ENCODE measurements at places on chromosomes 2 and 18.

DNA sequence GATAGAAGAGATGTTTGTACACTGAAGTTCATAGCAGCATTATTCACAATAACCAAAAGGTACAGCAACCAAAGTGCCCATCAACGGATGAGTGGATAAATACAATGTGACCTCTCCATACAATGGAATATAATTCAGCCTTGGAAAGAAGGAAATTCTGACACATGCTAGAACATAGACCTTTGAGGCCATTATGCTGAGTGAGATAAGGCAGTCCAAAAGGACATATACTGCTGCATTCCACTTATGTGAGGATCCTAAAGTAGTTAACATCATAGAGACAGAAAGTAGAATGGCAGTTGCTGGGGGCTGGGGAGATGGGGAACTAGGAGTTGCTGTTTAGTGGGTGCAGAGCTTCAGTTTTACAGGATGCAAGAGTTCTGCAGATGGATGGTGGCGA, 38.2 kb upstream of the GLI2 start:
- no peak overlapping the region for H3K27ac ChIP-seq
- no peak for DNase-seq
- H3K4me1 ChIP-seq, result peaks cover 3% of the 10 kb centered on the region
- H3K4me3 ChIP-seq, result no peak overlapping the region
- no peaks in the 10 kb centered on the region for H3K36me3 ChIP-seq

DNA sequence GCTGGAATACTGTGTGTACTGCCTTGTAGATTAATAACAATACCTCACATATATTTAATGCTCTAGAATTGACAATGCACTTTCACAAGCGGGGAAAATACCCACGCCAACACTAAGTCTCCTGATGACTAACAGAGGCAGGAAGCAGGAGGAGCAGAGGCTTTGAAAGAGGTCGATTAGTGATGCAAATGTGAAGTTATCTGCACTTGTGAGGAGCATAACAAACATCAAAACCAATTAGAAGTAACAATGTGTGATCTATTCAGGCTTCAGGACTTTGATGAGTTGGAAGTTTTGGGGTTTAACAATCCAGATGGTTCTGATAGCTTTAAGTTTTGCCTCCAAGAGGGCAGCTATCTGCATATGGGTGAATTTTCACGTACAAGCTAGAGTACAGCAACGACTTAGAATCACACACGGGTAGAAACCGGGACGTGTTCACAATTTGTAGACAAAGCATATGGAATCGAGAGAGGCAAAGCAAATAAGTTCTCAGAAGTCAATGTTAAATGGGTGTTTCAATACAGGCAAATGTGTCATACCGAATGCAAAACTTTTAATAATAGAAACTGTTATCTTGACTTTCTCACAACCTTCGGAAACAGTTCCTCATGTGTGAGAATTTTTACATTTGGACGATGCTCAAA, 114.5 kb downstream of the METTL8 start:
- peak overlapping the region; percentile 93 for H3K27ac ChIP-seq
- no peaks in the 10 kb centered on the region for H3K27me3 ChIP-seq
- peaks cover 38% of the 10 kb centered on the region for H3K4me1 ChIP-seq
- DNase-seq, result peak; percentile 15

DNA sequence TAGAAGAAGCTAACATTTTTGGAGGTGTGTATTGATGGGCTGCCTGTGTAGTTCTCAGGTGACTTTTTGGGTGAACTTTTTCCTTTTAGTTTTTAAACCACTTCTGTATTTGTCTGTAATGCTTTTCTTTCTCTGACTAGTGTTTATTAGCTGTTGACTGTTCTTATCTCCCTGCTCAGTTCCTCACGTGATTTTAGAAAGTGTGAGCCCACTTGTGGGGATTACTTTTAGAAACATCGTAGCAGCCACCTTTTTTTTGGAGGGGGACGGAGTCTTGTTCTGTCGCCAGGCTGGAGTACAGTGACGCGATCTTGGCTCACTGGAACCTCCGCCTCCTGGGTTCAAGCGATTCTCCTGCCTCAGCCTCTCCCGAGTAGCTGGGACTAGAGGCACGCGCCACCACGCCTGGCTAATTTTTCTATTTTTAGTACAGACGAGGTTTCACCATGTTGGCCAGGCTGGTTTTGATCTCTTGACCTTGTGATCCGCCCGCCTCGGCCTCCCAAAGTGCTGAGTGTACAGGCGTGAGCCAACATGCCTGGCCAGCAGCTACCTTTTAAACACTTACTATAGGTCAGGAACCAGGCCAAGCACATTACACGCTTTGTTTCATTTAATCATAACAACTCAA, 9.2 kb upstream of the CDKL4 start:
- H3K27me3 ChIP-seq, result no peaks in the 10 kb centered on the region
- H3K27ac ChIP-seq, result no peak overlapping the region
- peaks cover 14% of the 10 kb centered on the region for H3K36me3 ChIP-seq

DNA sequence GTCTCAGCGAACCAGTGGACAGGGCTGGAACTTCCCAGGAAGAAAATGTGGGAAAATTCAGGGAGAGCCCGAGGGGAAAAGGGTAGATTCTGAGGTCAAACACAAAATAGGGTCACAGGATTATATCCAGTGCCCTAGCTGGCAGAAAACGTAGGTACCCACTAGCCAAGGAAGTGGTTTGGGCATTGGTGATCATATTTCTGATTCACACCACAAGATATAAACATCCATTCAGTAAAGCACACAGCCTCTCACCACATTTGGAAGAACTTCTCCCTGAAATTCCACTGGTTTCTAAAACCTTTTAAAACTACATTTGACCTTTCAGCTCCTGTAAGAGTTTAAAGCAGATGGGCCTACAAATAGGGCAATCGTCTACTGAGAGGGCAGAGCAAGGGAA, 186.9 kb downstream of the TTC32 start:
- H3K36me3 ChIP-seq, result no peaks in the 10 kb centered on the region
- no peak for DNase-seq
- H3K4me3 ChIP-seq, result no peak overlapping the region
- peaks cover 18% of the 10 kb centered on the region for H3K27me3 ChIP-seq

DNA sequence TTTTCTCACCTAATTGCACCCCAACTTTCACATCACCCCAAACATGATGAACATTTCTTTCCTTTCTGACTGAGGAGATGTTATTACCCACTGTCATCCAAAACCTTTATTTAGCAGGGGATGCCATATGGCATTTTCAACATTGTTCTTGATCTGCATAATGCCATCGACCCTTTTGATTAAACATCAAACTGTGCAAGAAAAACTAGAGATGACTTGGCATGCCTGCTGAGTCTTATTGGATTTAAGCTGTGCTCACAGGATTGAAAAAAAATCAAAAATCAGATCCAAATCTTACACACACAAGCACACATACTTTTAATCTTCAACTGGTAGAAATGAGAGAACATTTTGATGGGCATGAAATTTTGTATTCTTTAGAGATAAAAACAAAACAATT, 536.0 kb downstream of the TMX3 start:
- no peak for DNase-seq
- H3K4me1 ChIP-seq, result no peaks in the 10 kb centered on the region
- H3K27me3 ChIP-seq, result no peaks in the 10 kb centered on the region
- no peak overlapping the region for H3K27ac ChIP-seq

DNA sequence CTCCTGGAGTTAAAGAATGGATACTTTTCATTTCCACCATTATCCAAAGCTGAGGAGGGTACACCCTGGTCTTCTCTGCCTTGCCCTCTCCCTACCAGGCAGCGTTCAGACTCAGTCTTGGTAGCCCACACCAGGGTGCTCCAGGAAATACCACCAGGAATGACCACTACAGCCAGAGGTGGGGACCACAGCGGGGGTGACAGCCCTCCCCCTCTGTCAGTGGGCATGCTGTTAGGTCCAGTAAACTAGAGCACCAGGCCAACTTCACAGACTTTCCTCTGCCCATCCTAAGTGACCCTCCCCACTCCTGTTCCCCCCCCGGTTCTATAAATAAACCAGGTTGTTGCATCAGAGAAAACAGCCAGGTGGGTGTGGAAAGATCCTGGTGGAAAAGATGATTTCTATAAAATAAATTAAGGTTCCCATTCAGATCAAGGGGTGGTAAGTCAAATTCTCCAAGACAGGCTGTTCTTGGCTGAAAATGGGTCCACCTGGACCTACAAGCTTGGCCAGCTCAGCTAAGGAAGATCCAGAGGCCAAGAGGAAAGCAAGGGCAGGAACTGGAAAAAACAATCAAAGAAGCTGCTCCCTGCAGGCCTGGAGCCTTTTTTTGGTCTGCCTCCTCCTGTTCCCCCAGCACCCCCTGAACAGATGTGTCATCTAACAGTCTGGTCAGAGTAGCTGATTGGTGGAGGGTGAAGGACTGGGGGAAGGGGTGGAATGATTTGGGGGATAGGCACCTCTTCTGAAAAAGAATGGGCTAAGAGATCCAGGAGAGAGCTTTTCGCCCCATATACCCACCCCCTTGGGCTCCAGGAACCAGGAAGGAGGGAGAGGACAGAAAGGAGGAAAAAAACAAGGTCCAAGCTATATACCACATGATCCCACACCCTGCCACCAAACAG, 2.3 kb downstream of the RAB11FIP5 start:
- H3K27me3 ChIP-seq, result no peaks in the 10 kb centered on the region
- H3K4me3 ChIP-seq, result peak overlapping the region; percentile 92
- no peaks in the 10 kb centered on the region for H3K36me3 ChIP-seq
- H3K4me1 ChIP-seq, result peaks cover 50% of the 10 kb centered on the region
- DNase-seq, result no peak

DNA sequence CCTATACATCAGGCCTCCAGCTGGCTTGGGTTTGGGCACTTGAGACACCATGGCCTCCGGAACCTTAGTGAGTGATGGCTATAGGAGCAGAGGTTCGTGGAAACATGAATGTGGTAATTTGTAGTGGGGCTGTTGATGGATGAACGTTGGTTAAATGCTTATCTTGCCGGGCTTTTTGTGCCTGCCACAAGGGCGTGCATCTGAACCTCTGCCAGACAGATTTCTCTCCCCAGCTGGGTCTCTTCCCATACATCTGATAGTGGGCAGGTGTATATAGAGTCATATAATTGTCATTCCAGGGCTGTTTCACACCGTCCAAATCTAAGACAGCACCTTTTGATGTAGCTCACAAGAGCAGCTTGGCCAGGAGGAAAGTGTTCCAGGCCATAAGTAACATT, 14.7 kb downstream of the LAMA3 start:
- peaks cover 4% of the 10 kb centered on the region for H3K36me3 ChIP-seq
- no peak overlapping the region for H3K4me3 ChIP-seq
- H3K27me3 ChIP-seq, result peaks cover 57% of the 10 kb centered on the region
- DNase-seq, result no peak
- peaks cover 4% of the 10 kb centered on the region for H3K4me1 ChIP-seq
- H3K27ac ChIP-seq, result no peak overlapping the region

DNA sequence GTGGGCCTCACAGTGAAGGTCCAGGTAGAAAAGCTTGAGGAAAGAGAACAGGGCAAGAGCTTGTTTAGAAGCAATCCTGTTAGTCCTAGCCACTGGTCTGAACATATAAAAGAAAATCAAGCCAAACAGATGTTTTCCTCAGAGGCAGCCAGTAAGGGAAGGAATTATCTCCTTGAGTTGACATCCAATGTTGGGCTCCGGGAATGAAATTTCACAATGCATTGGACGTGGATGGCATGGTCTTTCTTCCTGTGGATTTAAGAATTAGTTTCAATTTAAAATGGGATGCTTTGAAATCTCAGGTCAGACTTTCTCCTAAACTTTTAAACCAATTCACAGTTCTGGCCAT, 92.1 kb downstream of the ACKR3 start:
- no peaks in the 10 kb centered on the region for H3K36me3 ChIP-seq
- no peak overlapping the region for H3K4me3 ChIP-seq
- H3K27ac ChIP-seq, result no peak overlapping the region
- H3K4me1 ChIP-seq, result peaks cover 2% of the 10 kb centered on the region

- DNase-seq, result no peak
- H3K36me3 ChIP-seq, result peaks cover 4% of the 10 kb centered on the region
- no peak overlapping the region for H3K27ac ChIP-seq
- no peaks in the 10 kb centered on the region for H3K27me3 ChIP-seq
Measured at GRCh38 chr2:181264001-181264400, 193.2 kb upstream of the ITGA4 start.

DNA sequence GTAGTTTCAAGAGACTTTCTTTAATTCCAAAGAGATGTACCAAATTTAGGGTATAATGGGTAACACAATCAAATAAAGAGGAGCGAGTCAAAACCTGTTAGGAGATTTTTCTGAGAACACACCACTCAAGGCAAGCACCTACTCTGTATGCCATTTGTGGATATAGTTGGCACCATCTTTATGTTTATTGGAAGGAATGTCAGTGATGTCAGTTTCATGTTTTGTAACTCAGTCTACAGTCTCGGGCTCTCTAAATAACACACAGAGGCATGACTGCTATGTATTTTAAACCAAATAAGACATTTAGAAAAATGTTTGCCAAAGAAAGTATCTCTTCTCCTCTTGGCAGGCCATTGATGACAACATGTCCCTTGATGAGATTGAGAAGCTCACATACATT, 59.7 kb downstream of the CPS1 start:
- no peaks in the 10 kb centered on the region for H3K27me3 ChIP-seq
- H3K4me3 ChIP-seq, result no peak overlapping the region
- H3K36me3 ChIP-seq, result no peaks in the 10 kb centered on the region
- H3K4me1 ChIP-seq, result no peaks in the 10 kb centered on the region

GRCh38 chr2:120898961-120899750, 163.5 kb downstream of the GLI2 start:
- peaks cover 16% of the 10 kb centered on the region for H3K27me3 ChIP-seq
- H3K36me3 ChIP-seq, result no peaks in the 10 kb centered on the region
- H3K27ac ChIP-seq, result no peak overlapping the region
- no peak overlapping the region for H3K4me3 ChIP-seq

- no peak overlapping the region for H3K27ac ChIP-seq
- peaks cover 28% of the 10 kb centered on the region for H3K27me3 ChIP-seq
- no peak overlapping the region for H3K4me3 ChIP-seq
- peaks cover 2% of the 10 kb centered on the region for H3K36me3 ChIP-seq
Measured at GRCh38 chr2:102652126-102652525, 32.8 kb downstream of the SLC9A2 start.

DNA sequence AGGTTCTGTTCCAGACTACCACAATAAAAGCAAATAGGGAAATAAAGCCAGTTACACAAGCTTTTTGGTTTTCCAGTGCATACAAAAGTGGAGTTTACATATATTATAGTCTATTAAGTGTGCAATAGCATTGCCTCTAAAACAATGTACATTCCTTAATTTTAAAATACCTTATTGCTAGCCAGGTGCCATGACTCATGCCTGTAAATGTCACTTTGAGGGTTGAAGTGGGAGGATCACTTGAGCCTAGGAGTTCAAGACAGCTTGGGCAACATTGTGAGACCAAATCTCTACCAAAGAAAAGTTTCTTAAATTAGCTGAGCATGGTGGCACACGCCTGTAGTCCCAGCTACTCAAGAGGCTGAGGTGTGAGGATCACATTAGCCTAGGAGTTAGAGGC, 52.9 kb upstream of the IMP4 start:
- H3K27me3 ChIP-seq, result peaks cover 31% of the 10 kb centered on the region
- no peak overlapping the region for H3K27ac ChIP-seq
- no peak for DNase-seq

- no peak overlapping the region for H3K4me3 ChIP-seq
- H3K27me3 ChIP-seq, result peaks cover 34% of the 10 kb centered on the region
- no peak overlapping the region for H3K27ac ChIP-seq
- no peaks in the 10 kb centered on the region for H3K36me3 ChIP-seq
Measured at GRCh38 chr2:165401285-165401852, 68.1 kb upstream of the CSRNP3 start.

GRCh38 chr2:71922091-71922490, 225.6 kb downstream of the CYP26B1 start:
- H3K36me3 ChIP-seq, result no peaks in the 10 kb centered on the region
- peaks cover 8% of the 10 kb centered on the region for H3K4me1 ChIP-seq
- DNase-seq, result no peak
- no peak overlapping the region for H3K4me3 ChIP-seq

GRCh38 chr2:237816531-237816930, 18.0 kb downstream of the RBM44 start:
- H3K27me3 ChIP-seq, result no peaks in the 10 kb centered on the region
- DNase-seq, result no peak
- H3K27ac ChIP-seq, result no peak overlapping the region
- H3K4me1 ChIP-seq, result peaks cover 11% of the 10 kb centered on the region
